SHP77 (cell line): ENCODE measurements at places on chromosomes 1 and 21.

- DNase-seq, result no peak
These were observed 20.1 kb upstream of the HPCAL4 start for GRCh38 chr1:39711104-39711965.

GRCh38 chr1:89912073-89912472 is 82.8 kb upstream of the ZNF326 start:
- DNase-seq, result no peak

- no peak for DNase-seq
These were observed 64.7 kb upstream of the MACF1 start for GRCh38 chr1:39139723-39140360.

- no peak for DNase-seq
These were observed 42.9 kb downstream of the TCEANC2 start for GRCh38 chr1:54096227-54096876.

DNA sequence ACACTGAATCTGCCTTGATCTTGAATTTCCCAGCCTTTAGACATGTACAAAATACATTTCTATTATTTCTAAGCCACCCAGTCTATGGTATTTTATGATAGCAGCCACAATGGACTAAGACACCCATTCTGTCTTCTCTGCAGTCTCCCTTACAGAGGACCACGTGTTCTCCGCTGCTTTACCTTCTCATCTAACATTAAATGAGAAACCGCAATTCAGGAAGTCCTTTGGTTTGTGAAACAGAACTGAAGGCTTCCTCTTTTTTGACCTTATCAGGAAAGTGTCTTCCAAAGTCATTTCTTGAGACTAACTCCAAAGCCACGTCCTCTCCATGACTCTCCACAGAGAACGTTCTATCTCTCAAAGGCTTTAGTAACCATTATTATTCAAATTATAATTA is 560.1 kb downstream of the OMA1 start:
- no peak for DNase-seq

DNA sequence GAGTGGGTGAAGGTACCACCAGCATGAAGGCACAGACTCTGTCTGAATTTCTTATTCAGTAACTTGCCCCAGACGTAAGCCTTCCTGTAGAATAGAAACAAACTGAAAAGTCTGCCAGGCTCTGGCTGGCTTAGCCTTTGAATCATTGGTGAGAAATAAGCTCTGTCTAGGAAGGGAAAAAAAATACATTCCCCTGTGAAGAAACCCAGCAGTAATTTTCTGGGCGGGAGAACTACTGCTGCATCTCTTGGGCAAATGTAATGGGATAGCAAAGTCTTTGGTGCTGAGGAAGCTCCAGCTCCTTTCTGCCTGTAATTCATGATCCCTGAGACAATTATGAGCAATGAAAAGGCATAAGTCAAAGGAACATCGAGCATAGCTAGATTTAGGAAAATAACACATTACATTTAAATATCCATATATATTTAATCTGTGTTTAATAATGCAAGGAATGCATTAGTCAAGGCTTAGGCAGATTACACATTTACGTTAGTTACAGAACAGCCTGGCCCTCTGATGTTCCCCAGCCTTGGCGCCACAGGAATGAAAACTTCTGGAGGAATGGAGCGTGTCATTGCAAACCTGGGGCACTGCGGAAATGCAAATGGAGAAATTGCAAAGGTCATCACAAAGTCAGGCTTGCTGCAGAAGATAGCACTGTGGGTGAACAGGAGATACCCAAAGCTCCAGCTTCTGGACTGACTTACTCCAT is 216.3 kb upstream of the CAMK1G start:
- DNase-seq, result no peak

DNA sequence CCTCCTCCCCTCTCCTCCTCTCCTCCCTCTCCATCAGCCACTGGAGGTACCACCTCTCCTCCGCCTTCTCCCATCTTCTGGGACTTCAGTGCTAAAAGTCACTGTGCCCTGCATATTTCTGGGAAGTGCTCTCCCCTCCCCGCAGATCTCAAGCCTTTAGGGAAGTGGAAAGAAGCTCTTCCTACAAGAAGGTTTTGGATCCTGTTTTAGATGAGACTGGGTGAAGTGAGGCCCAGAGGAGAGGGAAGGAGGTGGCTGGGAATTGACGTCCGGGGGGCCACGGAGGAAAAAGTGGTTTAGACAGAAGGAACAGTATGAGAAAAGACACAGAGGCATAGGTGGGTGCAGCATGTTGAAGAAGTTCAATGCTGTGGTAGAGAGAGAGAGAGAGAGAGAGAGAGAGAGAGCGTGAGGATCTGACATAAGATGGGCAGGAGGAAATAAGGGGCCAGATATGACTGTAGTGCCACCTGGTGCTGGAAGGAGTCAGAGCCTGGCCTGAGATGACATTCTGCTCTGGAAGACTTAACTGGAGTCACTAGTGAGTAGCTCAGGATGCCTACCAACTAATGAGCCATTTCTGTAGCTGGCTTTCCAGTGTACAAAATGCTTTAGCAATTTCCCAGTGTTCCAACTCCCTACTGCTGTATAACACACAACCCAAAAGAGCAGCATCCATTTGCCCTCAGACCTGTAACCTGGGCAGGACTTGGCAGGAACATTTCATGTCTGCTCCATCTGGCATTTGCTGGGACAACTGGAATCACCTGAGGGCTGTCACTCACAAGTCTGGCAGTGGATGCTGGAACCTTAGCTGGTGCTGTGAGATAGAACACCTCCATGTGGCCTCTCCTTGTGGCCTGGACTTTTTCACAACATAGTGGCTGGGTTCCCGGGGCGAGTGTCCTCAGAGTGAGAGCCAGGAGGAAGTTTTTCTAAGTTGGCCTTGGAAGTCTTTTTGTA is 16.6 kb upstream of the ZSCAN20 start:
- DNase-seq, result peak; percentile 52

GRCh38 chr1:183879494-183879893 is 74.6 kb downstream of the RGL1 start:
- DNase-seq, result no peak

- DNase-seq, result peak; percentile 14
These were observed 57.8 kb upstream of the RAVER2 start for GRCh38 chr1:64686828-64687724.

- DNase-seq, result no peak
These were observed 159.0 kb upstream of the BACE2 start for GRCh38 chr21:41008974-41009373.
